Activated T-cell treated with anti-CD3 and anti-CD28 coated beads for 1 hour (primary cell): ENCODE measurements at places on chromosomes 6 and 20.
A peak's percentile ranks its signal among the peaks of the same experiment; 100 is the strongest.

DNA sequence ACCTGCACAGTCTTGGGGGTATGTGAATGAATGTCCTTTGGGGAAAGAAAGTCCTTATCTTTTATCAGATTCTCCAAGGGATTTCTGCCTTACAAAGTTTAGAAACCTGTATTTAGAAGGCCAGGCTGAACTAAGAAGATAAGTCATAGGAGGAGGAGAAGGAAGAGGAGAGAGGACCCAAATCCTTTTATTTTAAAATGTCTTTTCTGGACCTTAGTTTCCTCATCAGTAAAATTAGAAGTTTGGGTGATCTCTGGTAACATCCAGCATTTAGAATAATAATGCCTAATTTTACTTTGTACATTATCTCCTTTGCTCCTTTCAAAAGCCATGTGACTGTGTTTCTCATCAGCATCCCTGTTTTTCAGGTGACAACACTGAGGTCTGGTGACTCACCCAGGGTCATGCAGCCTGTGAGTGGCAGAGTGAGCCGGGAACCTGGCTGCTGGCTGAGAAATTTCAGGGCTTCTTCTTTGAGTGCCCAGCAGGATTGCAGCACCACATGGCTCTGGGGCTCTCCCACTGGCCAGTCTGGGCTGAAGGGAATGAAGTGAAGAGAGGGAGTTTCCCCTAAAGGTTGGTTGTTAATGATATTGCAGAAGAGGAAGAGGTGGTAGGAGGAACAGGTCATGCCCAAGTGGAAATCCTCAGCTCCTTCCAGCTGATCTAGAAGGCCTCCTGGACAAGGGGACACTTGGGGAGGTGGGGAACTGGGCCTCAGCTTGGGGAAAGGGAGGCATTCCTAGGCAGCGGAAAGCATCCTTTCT lies 34.0 kb downstream of the VEGFA start:
- no peak for DNase-seq

- DNase-seq, result no peak
Observed at GRCh38 chr6:107717781-107718180, 106.3 kb downstream of the SCML4 start.

DNA sequence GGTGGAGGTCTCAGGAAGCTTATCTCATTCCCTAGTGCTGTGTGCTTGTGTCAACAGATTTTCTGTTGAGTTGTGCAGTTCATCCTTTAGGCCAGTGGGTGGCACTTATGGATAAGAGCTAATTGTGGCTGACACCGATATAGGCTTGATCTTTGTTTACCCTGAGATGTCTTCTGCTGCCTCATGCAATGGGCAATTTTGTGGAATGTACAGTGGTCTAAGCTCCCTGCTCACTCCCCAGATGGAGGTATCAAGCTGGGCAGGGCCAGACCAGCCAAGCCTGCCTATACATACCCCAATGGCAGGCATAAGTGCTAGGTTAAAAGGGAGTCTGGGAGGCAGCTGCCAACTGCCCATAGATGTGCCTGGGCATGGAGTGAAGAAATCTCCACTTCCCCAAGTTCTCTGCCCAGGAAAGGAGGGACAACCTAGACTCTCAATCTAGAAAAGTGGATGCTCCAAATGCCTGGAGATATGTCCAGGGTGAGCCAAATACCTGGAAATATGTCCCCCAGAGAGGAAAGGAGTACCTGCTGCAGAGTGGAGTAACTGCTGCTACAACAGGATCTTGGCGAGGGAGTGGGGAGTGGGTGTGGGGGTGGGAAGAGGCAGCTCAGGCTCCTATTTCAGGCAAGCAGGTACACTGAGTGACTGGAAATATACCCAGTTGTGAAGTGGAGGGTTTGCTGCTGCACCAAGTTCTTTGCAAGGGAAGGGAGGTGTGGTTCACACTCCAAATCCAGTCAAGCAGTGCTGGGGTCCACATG lies 53.2 kb upstream of the ARG1 start:
- DNase-seq, result peak; percentile 12

GRCh38 chr20:1177680-1178079 lies 7.1 kb downstream of the TMEM74B start:
- no peak for DNase-seq
